ENCODE measurements at places on chromosomes 1 and 21. TPM values are rescaled to one million over a fixed set of nuclear protein-coding genes. Genes with fewer than 3 reads are reported as not detected.

- no peak for DNase-seq
Measured at GRCh38 chr21:35927262-35927661, 133.1 kb downstream of the SETD4 start.

DNA sequence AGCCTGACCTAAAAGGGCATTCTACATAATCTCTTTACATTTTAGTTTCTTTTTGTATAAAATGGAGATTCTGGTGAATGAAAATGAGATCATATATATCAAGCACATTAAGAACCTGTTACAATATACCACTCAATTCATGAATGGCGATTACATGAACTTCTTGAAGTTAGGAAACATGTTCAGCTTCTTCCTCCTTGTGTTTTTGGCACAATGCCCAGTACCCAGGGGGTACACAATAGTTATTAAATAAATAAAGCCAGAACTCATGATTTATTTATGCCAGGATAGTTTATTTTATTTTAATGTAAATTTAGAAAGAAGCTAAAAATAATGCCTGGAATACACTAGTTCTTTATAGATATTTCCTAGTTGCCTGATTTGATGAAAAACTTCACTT, 186.0 kb upstream of the PTGFR start:
- DNase-seq: no peak

- DNase-seq: no peak
Measured at GRCh38 chr1:164834641-164835040, 275.7 kb downstream of the PBX1 start.

DNA sequence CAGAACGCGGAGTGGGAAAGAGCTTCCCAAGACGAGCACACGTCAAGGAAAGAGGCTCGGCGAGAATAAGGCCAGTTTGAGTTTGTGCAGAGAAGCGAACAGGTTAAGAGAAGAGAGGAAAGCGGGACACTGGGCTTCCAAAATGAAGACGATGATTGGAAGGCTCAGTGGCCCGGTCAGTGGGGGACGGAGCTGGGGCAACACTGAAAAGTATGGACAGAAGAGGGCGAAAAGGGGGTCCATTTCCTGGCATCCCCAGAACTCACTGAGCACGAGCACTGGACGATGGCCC, 258 bp downstream of the CCT3 start:
- no peak for DNase-seq

GRCh38 chr1:240343045-240343444, 251.4 kb downstream of the FMN2 start:
- no peak for DNase-seq

GRCh38 chr1:187010571-187011309, 182.0 kb downstream of the PLA2G4A start:
- DNase-seq: no peak

GRCh38 chr1:246497331-246497915, 9.7 kb downstream of the SMYD3 start:
- no peak for DNase-seq

DNA sequence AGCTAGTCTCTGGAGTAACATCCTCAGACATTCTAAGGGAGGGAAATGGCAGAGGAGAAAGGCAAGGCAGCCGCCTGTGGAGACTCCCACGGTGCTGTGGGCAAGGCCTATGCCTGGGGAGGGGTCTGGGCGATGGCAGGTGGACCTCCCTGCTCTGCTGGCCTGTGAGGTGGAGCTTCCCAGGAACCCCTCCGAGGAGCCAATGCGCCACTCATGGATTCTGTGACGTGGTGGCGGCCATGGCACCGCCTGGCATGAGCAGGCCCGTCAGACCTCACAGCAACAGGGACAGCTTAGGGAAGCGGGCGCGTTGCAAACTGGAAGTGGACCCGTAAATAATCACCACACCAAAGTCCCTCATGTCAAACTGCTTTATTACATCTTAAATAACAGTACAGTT, 6.7 kb upstream of the NADK start:
- DNase-seq: no peak

GRCh38 chr1:53291574-53291973, 36.3 kb downstream of the LRP8 start:
- no peak for DNase-seq

Gene GNPAT
- 39.9 TPM for total RNA-seq

Gene SEC16B
- 0.76 TPM for total RNA-seq

- DNase-seq: no peak
Measured at GRCh38 chr21:43626390-43626789, 32.9 kb downstream of the HSF2BP start.

GRCh38 chr1:62318756-62319544, at the start of gene KANK4:
Gene KANK4 (minus strand): TSS chr1:62319434. CDS start chr1:62281564, 37,870 bp downstream.
- no peak for DNase-seq

DNA sequence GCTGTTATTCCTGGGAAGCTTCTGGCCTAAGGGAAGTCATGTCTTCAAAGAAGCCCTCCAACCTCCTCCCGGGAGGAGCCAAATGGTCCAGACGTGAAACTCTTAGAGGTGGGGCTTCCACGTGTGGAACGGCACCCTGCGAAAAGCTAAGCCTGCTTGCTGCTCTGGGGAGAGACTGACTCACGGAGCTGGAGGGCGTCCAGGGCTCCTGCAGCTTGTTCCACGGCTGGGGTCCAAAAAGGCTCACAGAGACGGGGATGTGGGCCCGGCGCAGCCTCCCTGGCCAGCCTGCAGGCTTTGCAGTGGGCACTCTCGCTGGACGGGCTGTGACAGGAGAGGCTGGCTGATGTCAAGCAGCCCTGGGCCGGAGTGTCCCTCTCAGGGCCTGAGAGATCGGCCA, 105.1 kb downstream of the COLGALT2 start:
- no peak for DNase-seq

DNA sequence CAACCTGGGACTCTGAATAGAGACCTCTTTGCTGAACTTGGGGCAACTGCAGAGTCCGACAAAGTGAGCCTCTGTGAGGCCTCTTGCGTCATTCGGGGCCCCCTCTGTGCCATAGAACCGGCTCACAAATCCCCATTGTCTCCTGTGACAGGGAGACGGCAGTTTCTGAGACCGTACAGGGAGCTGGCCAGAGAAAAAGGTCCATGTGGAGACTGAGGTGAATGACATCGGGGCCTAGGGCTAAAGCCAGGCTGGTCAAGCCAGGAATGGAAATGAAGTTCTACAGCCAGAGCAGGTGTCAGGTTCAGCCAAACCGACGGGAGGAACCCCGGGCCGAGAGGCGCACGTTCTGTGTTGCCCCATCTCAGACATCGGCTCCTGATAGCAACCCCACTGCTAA, 37.1 kb upstream of the TRIM67 start:
- peak; percentile 65 for DNase-seq

- no peak for DNase-seq
Measured at GRCh38 chr1:20854529-20854928, 67.4 kb upstream of the HP1BP3 start.

Gene CFAP74
- total RNA-seq: not detected
